ENCODE measurements at places on chromosomes 11 and 22.

DNA sequence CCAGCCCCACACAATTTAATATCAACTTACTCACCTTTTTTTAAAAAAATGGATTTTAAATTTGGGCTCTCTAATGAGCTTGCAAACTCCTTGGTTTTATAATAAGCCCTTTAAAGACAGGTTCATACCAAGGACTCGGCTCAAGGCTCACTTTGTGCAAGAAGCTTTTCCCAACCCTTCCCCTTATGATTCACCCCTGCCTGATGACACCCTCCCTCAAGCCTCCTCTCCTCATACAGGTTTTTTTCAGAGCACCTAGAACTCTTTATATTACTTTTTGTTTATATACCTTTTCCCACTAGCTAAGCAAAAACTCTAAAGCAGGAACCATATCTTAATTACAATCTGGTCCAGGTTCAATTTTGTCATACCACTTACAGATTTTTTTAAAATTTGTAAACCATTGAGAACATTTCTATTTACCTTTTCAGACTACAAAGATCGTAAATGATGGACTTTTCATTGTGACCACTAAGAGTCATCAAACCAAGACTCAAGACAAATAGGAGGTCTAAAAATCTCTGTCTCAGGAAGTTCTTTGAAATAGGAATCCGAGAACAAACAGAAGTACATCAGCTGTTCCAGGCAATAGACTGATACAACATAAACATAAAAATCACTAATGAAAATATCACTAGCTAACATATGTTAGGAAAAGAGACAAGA, 13.1 kb upstream of the EXPH5 start:
- no peak for DNase-seq

GRCh38 chr11:20584093-20584774, 15.2 kb upstream of the SLC6A5 start:
- DNase-seq, result no peak

GRCh38 chr11:116656011-116656410, 116.8 kb downstream of the BUD13 start:
- DNase-seq, result no peak

DNA sequence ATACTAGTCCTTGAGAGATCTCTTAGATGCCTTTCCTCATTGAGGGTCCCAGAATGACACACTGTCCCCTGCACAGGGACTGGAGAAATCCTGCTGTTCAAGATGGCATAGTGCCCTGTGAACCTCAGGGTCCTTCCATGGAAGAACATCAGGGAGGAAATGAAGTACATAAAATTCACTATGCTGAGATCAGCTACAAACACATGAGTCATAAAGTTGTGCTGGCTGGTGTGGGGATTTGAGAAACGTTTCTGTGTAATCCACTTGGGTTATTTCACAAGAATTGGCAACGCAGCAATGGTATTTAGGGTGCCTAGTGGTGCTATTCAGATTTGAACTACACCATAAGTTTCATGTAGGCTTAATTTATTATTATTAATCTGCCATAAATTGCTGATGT, 174.4 kb downstream of the MAML2 start:
- no peak for DNase-seq

- no peak for DNase-seq
Measured at GRCh38 chr11:76361776-76362175, 19.2 kb downstream of the THAP12 start.

GRCh38 chr11:81211050-81211449, 1522.6 kb downstream of the FAM181B start:
- DNase-seq, result no peak

- no peak for DNase-seq
Measured at GRCh38 chr11:72221386-72222075, 3.0 kb upstream of the INPPL1 start.

GRCh38 chr22:39287076-39287725, 32.2 kb downstream of the RPL3 start:
- no peak for DNase-seq

- DNase-seq, result peak; percentile 7
Measured at GRCh38 chr22:31488988-31489617, 539 bp downstream of the EIF4ENIF1 start.

- DNase-seq, result no peak
Measured at GRCh38 chr11:40204228-40204627, 1255.2 kb downstream of the LRRC4C start.

GRCh38 chr11:19921976-19922688, 209.5 kb downstream of the NAV2 start:
- no peak for DNase-seq

DNA sequence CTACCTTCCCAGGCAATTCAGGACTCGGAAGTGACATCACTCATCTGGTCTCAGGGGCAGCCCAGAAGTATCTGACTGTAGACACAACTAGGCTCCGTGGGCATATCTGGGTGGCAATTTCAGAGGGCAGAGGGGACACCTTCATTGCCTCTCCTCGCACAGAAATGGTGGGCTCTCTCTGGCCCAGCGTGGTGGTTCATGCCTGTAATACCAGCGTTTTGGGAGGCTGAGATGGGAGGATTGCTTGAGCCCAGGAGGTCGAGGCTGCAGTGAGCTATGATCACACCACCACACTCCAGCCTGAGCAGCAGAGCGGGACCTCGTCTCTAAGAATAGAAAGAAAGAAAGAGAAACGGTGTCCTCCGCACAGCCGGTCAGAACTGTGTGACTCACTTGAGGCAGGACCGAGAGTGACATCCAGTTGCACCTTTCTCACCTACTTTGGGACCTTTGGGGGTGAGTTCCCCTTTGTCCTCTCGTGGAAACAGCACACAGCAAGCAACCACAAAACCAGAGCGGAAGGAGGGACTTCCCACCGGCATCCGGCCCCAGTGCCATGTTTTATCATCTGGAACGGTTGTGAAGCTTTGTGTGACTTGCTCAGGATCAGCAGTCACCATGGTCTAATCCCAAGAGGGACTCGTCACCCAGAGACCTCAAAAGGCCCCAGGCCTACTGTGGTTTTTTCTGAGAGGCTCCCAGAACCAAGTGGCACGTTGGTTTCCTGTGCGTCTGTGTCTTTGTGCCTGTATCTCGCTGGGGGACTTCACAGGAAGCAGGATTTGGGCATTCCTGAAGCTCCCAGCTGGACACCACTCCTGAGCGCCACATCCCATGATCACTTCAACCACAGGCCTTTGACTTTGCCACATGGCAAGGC, 38.4 kb upstream of the EMID1 start:
- peak; percentile 25 for DNase-seq

GRCh38 chr11:37905707-37906417, 1307.8 kb upstream of the RAG2 start:
- no peak for DNase-seq

GRCh38 chr11:7573193-7573557, 59.4 kb downstream of the PPFIBP2 start:
- DNase-seq, result no peak

- no peak for DNase-seq
Measured at GRCh38 chr11:7787239-7787638, 9.5 kb downstream of the OR5P2 start.

DNA sequence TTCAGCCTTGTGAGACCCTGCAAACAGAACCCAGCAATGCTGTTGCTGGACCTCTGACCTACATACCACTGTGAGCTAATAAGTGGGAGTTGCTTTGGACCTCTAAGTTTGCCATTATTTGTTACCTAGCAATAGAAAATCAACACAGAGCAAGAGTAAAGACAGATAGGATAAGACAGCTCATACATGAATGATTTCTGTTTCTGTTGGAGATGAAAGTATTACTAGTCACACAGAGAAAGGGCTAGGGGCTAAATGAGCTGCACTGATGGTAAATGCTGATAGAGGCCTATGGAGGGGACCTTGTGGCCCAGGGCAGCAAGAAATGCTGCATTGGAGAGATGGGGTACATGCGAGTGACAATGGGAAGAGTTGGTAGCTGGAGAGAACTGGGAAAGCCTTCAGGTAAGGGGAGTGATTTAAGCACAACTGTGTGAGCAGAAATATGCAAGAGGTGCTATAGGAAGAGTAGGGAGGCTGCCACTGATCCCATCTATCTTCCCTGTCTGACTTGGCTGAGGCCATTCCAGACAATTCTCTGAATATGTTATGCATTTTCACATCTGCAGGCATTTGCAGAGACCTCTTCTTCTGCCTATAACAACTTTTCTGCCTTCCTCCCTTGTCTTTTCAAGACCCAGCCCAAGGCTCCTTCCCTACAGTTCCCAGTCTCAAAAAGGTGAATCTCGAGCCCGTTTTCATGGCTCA, 46.1 kb upstream of the SYN3 start:
- no peak for DNase-seq
